ENCODE measurements at places on chromosomes 2 and 18.
A peak's percentile ranks its signal among the peaks of the same experiment; 100 is the strongest.

GRCh38 chr18:13585379-13586153, 140.8 kb downstream of the FAM210A start:
- no peak for DNase-seq

DNA sequence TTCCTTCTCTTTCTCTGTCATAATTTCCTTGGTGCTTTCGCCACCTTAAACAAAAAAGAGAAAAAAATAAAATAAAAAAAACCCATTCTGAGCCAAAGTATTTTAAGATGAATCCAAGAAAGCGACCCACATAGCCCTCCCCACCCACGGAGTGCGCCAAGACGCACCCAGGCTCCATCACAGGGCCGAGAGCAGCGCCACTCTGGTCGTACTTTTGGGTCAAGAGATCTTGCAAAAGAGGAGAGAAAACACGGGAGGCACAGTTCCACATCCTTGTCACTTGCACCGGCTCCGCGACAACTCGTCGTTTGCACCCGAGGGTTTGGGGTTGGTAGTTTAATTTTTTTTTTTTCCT, 1.8 kb upstream of the SP9 start:
- DNase-seq = no peak

DNA sequence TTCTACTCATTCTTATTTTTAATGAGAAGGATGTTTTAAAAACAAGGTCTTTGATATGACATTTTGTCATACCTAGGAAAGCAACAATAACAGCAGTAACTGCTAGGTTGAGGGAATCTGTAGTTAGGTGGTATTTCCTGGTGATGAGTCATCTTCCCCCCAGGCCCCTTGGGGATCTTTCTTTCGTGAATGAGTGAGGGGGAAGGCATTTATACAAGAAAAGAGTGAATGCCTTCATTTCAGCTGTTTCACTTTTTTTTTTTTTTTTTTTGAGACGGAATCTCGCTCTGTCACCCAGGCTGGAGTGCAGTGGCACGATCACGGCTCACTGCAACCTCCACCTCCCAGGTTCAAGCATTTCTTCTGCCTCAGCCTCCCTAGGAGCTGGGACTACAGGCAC, 108.6 kb downstream of the MAP4K4 start:
- DNase-seq = no peak

DNA sequence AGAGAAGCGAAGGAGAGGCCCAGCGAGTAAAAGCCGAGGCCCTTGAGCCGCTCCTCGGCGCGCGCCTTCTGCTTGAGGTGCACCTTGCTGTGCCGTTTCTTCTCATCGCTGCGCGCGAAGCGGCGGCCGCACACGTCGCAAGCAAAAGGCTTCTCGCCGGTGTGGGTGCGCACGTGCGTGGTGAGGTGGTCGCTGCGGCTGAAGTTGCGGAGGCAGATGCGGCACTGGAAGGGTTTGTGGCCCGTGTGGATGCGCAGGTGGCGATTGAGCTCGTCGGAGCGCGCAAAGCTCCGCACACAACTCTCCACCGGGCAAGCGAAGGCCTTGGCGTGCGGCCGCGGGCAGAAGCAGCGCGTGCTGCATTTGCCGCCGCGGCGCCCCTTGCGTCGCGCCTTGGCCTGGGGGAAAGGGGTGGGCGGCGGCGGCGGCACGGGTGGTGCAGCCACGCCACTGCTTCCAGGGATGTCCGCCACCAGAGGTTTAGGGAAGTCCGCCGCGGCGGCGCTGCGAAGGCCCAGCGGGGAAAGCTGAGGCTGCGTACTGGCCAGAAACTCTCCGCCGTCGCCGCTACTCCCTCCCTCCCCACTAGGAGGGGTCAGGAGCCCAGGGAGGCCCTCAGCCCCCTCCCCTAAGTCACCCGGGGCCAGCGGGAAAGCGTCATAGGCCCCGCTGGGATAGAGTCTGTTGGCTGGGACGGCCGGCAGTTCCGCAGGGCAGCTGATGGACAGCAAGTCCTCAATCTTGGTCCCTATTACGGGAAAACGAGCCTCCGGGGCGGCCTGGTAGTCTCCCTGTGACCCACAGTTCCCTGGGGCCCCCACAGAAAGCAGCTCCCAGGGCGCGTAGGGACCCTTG, 1.7 kb downstream of the EGR4 start:
- no peak for DNase-seq

GRCh38 chr2:100630473-100630977, 67.7 kb downstream of the PDCL3 start:
- no peak for DNase-seq

DNA sequence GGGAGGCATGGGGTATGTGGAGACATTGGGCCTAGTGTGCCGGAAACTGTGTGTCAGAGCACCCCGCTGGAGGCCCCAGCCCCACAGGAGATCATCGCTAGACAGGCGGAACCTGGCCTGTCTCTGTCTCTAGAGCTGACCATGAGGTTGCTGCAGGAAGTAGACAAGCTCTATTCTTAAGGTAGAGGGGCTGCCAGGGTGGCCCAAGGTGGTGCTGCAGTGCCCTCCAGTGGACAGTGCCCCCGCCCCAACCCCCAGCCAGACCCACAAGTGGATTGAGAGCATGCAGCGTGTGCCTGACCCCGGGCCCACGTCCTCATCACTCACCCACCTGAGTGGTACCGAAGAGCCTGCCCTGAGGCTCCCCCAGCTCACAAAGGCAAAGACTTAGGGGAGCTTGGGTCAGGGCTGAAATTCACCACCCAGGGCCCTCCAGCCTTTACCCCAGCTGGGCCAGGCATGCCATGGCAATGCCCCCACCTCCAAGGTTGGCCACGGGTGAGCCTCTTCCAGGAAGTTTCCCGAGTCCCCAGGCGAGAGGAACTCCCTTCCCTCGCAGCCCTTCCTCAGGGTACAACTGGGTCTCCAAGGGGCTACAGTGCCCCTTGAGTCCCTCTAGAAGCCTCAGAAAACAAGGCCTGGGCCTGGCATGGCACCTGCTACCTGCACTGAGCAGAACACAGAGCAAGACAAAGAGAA, 155.0 kb downstream of the TTC32 start:
- no peak for DNase-seq

DNA sequence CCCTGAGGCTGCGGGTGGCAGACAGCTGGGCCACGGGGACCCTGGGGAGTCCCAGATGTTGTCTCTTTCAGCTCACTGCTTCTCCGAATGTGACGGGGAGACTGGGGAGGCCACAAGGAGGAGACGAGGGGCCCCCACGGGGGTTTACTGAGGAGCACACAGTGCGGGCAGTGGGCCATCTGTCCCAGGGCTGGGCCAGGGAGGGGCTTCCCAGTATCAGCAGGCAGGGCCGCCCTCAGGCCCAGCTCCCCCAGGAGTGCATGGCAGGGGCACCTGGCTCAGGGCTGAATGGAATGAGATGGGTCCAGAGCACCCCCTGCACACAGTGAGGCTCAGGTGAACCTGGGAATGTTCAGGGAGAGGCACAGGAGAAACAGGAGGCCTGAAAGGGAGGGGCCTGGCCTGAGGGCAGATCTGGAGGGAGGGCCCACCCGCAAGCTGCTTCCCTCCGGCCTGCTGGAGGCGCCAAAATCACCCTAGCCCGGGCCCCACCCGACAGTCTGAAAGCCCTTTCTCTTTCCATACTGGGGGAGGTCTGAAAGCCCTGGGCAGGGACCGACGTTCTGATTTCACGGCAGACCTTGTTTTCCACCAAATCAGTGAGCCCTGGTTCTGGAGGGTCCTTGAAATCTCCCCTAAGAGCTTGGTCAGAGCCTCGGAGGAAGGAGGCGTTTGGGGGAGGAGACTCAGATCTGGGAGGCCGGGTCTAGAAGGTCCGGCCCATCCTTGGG, 35.5 kb upstream of the PTMA start:
- peak; percentile 63 for DNase-seq

- no peak for DNase-seq
Measured at GRCh38 chr2:44938287-44939105, 3.0 kb upstream of the SIX3 start.

- DNase-seq = no peak
Measured at GRCh38 chr2:136251197-136251884, 133.4 kb upstream of the CXCR4 start.

All from NCI-H774 (cell line).